Spinal cord (tissue), 10 donors: ENCODE measurements at places on chromosomes 7 and 10.

GRCh38 chr10:52027055-52027705, 286.9 kb upstream of the DKK1 start:
- no peak for DNase-seq

GRCh38 chr7:15906436-15906835, 220.0 kb upstream of the MEOX2 start:
- no peak for DNase-seq

DNA sequence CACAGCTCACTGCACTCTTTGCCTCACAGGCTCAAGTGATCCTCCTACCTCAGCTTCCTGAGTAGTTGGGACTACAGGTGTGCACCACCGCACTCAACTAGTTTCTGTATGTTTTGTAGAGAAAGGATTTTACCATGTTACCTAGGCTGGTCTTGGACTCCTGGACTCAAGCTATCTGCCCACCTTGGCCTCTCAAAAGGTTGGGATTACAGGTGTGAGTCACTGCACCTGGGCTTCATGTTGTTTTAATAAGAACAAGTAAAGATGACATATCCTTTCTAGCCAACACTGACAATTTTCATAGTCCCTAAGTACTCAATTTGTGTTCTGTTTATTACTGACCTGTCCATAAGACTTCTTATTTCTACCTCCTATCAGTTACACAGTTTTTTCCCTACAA, 16.8 kb downstream of the SEMA3C start:
- no peak for DNase-seq

DNA sequence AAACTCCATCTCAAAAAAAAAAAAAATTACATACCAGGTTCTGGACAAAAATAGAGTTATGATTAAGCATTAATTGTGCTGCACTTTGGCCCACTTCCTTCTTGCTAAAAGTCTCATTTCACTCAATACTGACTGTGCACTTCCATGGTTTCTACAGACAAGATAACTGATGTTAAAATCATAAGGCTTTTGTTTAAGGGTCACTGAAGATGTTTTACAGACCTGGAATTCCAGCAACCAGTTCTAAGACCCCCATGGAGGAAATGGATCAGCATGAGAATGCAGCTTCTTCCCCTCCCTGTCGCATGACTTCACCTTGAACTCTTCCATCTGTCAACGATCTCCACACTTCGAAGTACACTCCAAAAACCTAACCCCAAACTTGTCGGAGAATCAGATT, 1191.8 kb upstream of the AUTS2 start:
- no peak for DNase-seq

GRCh38 chr10:99850021-99850766, 67.8 kb downstream of the ABCC2 start:
- DNase-seq = no peak

- no peak for DNase-seq
These were observed 137.3 kb upstream of the AGR3 start for GRCh38 chr7:17019106-17019505.

DNA sequence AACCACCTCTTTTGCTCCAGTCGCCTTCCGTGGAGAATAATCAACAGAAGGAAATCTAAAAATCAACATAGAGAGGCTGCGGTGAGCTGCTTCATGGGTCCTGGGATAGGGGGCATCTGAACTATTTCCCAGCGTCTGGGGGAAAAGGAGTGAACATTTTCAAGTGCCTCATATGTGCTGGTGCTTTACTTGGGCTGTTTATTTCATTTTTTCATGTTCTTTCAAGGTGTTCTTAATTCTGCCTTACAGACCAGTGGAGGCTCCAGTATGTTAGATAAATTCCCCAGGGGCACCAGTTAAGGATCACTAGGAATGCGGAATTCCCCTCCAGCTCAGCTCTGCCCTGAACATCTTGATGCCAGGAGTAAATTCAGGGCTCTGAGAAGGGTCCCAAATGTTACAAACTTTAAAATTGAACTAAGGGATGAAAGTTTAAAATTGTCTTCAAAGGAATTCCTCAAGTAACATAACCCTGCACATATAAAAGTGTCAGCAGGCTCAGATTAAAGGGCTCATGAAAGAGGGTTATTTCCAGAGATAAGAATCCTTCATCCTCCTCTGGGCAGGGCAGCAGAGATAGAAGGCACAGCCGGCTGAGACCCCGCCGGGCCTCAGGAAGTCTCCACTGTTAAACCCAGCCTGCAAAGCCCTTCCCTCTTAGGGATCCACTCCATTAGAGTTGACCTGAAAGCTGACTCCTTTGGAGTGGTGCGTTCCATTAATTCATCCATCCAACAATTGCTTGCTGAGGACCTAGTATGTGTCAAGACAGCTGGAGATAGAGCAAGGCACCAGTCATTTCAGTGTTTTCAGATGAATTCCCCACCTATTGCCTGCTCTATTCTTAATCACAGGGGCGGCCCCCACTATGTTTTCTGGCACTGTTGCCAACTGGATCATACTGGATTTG, 345.8 kb downstream of the KCNMA1 start:
- DNase-seq = no peak

DNA sequence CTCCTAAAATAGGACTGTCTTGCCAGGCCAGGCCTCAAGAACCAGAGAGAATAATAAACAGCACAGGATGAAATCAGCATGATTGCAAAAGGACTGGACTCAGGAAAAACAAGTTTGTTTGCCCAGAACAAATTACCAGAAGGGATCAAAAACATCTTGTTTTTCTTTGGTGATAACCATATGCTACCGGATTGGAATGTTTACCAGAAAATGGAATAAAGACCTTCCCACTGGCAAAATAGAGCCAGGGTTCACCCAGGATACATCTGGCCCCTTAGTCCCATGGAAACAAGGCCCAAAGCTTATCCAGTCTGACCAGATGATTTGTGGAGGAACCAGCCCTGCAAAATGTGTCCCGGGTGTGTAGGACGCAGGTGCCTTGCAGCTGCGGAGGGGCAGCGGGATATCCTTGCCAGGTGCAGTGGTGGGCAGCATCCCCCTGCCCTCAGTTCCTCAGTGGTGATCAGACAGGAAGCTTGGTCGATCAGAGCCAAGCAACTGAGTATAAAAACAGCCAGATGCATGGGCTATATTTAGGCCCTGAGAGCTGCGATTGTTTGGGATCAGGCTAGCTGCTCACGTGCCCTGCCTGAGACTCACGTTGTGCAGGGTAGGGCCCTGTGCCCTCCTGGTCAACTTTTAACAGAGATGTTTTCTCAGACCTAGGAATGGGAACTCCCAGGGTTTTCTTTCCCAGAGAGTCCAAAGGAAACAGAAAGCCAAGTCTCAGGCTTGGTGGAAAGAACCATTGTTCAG, 4.6 kb upstream of the ZNF22 start:
- no peak for DNase-seq

DNA sequence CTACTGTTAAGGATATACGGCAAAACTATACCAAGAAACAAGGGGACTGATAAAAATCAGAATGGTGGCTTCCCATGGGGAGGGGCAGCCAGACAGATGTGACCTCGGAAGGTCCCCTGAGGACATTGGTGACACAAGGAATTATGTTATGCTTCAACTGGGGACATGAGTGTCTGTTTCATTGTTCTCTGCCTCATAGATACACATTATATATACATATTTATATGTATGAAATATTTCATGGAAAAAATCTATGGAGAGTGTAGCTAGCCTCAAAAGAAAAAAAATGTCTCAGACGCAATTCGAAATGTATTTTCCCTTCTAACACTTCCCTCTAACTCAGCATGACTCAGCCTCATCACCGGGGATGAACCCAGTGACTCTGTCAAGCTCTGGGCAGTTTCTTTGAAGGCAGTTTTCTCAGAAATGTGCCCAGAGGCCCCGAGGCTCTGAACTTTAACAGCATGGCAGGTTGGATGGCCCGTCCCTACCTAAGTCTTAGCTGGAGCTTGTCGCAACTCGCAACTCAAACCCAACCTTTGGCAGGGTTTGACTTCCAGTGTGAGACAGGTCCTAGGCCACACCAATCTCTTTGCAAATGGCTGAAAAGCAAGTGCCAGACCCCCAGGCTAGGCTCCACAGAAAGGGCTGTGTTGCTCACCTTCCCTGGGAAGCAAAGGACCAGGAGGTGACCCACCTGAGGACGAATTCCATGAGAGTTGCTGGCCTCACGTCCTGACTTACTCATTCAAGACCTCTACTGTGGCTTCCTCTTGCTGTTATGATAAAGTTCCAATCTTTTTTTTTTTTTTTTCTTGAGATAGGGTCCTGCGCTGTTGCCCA, 86.9 kb downstream of the CARD11 start:
- no peak for DNase-seq

- DNase-seq = no peak
These were observed 320.7 kb downstream of the SUGCT start for GRCh38 chr7:40455485-40455884.
